Body of pancreas (tissue), 4 donors: ENCODE measurements at places on chromosomes 7 and 10. TPM values are rescaled to one million over a fixed set of nuclear protein-coding genes. Genes with fewer than 3 reads are reported as not detected.

The LRRC18 gene
- total RNA-seq, result not detected

The TRIM50 gene
- total RNA-seq, result 22.3 TPM

The GFRA1 gene
- 6.9 TPM for total RNA-seq

The MEIG1 gene
- not detected for total RNA-seq

The CYP2C9 gene
- total RNA-seq, result 1.6 TPM

The GPR15LG gene
- total RNA-seq, result not detected

DNA sequence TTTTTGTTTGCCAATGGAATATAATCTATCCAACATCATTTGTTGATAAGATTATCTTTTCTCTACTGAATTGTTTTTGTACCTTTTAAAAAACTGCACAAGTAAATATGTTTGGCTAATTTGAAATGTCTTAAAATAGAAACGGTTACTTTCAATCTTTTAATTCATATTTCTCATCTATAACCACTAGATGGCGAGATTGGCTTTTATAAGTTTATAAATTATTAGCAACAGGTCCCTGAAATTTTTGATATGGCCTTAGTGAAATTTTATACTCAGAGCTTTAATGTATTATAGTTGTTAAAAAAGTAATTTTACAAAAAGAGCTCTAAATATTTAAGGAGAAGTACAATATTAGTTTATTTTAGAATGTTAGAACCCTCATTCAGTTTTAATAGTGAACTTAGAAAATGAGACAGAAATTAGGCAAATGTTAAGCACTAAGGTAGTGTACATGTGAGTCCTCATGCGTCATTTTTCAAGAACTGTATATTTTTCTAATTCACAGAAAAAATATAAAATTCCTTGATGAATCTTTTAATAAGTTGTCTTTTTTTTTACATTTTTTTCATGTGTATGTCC, 592.5 kb downstream of the ARL4A start:
- no peak for DNase-seq
- H3K27me3 ChIP-seq, result no peaks in the 10 kb centered on the region
- no peaks in the 10 kb centered on the region for H3K36me3 ChIP-seq
- H3K4me3 ChIP-seq, result no peak overlapping the region
- H3K27ac ChIP-seq, result no peak overlapping the region

DNA sequence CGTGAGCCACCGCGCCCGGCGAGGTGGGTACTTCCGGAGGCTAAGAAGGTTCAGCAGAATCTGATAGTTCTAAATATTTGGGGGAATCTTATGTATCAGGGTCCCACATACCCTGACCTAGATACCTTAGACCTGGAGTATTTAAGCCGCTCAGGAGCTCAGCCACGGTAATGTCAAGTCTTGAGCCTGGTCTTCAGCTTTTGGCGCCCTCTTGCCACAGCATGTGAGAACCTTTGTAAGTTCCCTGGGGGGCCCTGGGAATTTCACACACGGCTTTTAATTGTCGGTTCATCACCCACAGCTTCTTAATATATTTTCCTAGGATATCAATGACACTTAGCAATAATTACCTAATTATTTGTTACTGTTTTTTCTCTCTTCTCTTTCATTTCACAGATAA, 324.3 kb upstream of the GALNT17 start:
- H3K27ac ChIP-seq, result no peak overlapping the region
- H3K4me1 ChIP-seq, result no peaks in the 10 kb centered on the region
- H3K27me3 ChIP-seq, result no peaks in the 10 kb centered on the region
- H3K4me3 ChIP-seq, result no peak overlapping the region
- H3K36me3 ChIP-seq, result no peaks in the 10 kb centered on the region
- no peak for DNase-seq

GRCh38 chr7:47347816-47348385, 234.0 kb downstream of the TNS3 start:
- no peak overlapping the region for H3K4me3 ChIP-seq
- no peak for DNase-seq
- H3K27ac ChIP-seq, result no peak overlapping the region
- no peaks in the 10 kb centered on the region for H3K36me3 ChIP-seq
- peaks cover 8% of the 10 kb centered on the region for H3K4me1 ChIP-seq
- H3K27me3 ChIP-seq, result no peaks in the 10 kb centered on the region

DNA sequence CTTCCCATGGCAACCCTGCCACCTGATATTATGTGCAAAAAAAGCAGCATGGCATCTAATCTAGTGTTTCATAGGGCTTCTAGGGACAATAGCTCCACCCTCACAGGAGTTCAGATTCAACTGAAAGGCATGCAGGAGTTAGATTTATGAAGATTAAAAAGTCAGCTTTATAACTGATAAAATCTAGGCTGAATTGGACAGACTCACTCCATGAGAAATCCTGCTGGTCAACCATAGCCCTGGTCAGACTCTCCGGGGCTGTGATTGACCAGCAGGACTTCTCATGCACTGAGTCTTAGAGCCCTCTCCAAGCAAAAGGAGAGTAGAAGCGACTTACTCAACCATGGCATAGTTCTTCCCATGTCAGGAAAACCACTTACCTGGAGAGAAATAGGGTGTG, 345.4 kb downstream of the NEBL start:
- no peak overlapping the region for H3K4me3 ChIP-seq
- DNase-seq, result no peak
- no peaks in the 10 kb centered on the region for H3K4me1 ChIP-seq
- H3K36me3 ChIP-seq, result no peaks in the 10 kb centered on the region
- H3K27ac ChIP-seq, result no peak overlapping the region

DNA sequence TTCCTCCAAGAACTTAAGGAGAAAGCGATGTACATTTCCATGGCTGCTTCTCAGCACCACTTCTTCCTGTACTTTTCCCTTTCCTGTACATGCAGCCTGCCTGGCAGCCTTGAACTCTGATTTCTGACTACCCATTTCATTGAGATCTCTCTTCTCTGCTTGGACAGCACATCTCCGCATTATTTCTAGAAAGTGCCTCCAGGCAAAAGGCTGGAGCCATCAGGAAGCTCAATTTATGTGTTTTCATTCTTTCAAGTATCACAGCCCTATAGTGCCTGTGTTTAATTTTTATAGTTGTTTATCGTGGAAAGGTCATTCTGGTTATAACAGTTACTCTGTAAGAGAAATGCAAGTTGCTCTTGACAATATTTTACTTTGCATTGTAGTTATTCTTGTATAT, 688.0 kb upstream of the ANKRD30A start:
- H3K4me3 ChIP-seq, result no peak overlapping the region
- H3K36me3 ChIP-seq, result no peaks in the 10 kb centered on the region
- H3K4me1 ChIP-seq, result no peaks in the 10 kb centered on the region

DNA sequence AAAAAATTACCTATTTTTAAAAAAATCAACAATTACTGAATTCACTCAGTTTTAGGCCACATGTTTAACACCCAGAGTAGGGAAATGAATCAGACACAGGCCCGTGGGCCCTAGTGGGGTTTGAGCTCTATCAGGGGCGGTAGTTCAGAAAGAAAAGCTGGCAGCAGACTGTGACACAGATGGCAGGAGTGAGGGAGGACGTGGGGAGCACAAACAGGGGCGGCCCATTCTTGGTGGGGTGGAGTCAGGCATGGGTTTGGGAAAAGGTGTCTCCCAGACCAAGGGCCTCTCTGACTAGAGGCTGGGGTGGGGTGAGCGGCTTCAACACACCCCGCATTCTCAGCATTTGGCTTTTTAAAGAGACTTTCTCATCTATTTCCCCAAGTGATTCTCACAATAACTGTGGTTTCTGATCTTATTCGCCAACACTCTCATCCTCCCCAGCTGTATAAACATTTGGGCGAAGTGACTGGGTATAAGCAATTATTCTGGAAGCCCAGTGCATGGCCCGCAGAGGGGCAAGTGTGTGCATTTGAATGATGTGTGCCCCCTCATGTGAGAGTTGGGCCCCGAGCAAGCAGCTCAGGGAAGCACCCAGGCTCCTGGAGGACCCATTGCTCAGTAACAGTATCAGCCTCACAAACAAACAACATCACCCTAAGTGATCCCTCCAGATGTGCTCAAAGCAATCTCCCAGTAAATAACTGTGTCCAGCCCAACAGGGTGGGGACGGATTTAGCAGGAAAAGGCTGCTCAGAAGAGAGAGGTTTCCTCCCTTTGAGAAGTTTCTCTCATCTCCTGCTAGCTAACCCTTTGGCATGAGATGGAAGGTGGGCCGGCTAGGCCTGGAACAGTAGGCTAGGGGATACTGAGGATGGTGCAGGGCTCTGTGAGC, 437.6 kb upstream of the ZMIZ1 start:
- H3K27ac ChIP-seq, result no peak overlapping the region
- peaks cover 16% of the 10 kb centered on the region for H3K4me1 ChIP-seq
- DNase-seq, result no peak
- H3K27me3 ChIP-seq, result no peaks in the 10 kb centered on the region
- no peaks in the 10 kb centered on the region for H3K36me3 ChIP-seq
- H3K4me3 ChIP-seq, result no peak overlapping the region

GRCh38 chr10:110474826-110475225, 22.9 kb upstream of the DUSP5 start:
- H3K4me1 ChIP-seq, result no peaks in the 10 kb centered on the region
- no peaks in the 10 kb centered on the region for H3K36me3 ChIP-seq

DNA sequence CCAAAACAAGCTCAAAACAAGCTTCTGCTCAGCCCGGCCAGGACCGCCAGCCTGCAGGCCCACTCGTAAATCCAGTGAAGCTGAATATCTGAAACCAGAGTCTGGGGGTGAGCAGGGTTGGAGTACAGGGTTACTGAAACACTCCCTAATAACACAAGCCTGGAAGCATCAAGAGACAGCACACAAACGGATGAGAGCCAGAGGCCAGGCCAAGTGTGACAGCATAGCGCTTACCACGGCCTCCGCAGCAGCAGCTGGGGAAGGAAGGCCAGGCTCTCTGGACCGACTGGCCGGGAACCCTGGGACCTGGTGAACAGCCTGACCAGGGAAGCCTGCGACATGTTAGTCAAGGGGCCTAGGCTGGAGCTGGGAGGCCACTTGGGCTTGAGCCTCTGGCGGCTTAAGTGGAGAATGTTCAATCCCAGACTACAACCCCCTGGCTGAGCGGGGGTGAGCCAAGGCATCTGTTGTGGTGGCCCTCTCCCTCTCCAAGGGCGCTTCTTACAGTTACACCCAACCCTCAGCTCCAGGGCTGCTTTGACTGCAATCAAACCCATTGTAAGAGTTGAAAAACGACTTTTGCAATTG, 21.7 kb upstream of the RNF32 start:
- no peaks in the 10 kb centered on the region for H3K36me3 ChIP-seq
- DNase-seq, result no peak
- peaks cover 12% of the 10 kb centered on the region for H3K4me1 ChIP-seq
- H3K27me3 ChIP-seq, result no peaks in the 10 kb centered on the region
- no peak overlapping the region for H3K4me3 ChIP-seq
- H3K27ac ChIP-seq, result no peak overlapping the region

DNA sequence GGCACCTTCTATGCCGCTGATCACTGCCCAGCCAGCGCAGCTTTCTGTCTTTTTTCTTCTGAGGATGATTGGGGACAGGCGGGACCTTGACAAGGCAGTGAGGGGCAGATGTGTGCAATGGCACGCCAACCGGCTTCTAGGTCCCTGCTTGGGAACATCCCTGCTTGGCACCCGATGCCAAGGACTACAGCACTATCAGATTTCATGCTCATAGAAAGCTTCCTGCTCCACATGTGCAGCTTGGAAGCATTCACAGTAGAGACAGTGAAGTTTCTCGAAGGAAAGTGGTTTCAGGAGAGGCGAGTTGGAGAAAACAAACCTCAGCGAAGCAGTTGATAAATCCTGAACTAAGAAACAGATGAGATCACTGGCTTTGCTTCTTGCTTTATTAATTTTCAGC, 267.5 kb upstream of the HABP2 start:
- H3K27ac ChIP-seq, result no peak overlapping the region
- H3K4me3 ChIP-seq, result no peak overlapping the region
- no peaks in the 10 kb centered on the region for H3K27me3 ChIP-seq
